AG10803 (cell line): ENCODE measurements at places on chromosomes 2 and 18.

- peak; percentile 77 for DNase-seq
Observed at GRCh38 chr2:119960821-119961220, 52.1 kb upstream of the EPB41L5 start.

- DNase-seq, result no peak
Observed at GRCh38 chr2:46574457-46575355, 95.3 kb downstream of the TMEM247 start.

DNA sequence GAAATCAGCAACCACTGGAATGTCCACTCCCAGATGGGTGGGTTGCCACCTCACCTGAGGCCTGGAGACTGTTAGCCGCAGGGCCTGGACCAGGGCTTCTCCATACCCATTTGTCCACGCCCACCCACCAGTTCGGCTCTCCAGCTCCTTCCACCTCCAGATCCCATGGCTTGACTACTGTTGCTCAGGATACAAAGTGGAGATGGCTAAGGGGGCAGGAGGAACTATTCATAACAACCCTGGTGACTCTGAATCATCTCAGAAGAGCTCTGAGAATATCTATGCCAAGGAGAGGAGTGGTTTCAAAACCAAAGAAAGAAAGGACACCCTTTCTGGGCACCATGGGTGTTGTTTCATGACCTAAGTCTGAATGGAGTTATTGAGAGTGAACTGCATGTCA lies 145.8 kb downstream of the LAMA3 start:
- DNase-seq, result no peak

DNA sequence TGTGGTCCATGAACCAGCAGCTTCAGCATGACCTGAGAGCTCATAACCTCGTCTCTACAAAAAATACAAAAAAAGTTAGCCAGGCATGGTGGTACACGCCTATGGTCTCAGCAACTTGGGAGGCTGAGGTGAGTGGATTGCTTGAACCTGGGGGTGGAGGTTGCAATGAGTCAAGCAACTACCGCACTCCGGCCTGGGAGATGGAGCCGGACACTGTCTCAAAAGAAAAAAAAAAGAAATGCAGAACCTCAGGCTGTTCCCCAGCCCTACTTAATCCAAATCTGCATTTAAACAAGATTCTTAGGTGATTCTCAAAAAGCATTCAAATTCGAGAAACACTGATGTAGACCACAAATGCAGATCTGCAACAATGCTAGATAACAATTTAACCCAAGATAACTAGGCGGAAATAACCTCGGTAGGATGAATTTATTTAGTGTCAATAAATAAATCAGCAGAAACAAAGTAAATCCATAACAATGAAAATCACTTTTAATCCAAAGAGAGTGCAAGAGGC lies 203.5 kb downstream of the SP3 start:
- DNase-seq, result no peak

DNA sequence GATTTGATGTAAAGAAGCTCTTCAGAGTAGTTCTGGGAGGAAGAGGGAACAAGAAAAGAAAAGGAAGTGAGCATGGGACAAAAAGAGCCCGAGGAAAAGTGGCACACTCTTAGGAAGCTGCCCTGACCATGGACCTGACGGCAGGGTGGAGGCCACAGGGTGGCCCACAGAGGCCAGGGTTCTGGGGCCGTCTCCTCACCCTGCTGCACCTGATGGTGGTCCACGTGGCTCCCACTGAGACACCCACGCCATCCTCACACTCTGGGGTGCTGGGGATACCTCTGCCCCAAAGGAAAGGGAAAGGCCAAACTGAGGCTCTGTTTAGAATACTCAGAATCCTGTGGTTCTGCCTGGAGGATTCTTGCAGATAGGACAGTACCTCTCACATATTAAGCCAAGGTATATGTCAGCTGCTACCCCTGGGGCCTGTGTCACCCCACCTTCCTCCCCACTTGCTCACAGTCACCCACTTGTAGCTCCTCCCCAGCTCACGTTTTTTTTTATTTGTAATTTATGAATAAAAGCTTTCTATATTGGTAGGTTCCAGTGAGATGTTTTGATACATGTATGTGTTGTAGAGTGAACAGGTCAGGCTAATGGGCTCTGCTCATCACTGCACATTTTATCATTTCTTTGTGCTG lies 171.1 kb downstream of the LDLRAD4 start:
- no peak for DNase-seq

DNA sequence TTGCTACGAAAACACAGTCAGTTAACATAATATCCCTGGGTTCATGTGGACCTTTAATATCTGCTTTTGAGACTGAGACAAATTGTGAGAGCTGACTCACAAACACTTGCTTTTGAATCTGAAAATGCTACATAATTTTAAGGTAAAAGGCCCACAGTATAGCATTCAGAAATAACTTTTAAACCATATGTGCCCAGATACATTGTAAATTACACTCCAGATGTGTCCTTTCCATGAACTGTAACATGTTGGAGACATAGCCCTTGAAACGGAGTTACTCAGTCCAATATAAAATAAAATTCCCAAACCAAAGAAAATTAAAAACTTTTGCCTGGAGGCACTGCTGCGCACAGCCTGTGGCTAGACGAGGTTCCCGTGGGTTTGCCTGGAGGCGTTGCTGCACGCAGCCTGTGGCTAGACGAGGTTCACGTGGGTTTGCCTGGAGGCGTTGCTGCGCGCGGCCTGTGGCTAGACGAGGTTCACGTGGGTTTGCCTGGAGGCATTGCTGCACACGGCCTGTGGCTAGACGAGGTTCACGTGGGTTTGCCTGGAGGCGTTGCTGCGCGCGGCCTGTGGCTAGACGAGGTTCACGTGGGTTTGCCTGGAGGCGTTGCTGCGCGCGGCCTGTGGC lies 131.9 kb upstream of the ALKAL2 start:
- no peak for DNase-seq

GRCh38 chr18:10892786-10893185 lies 256.6 kb downstream of the PIEZO2 start:
- peak; percentile 11 for DNase-seq

GRCh38 chr2:4937550-4937949 lies 754.6 kb upstream of the SOX11 start:
- DNase-seq, result no peak

GRCh38 chr2:169036736-169037440 lies 5.8 kb upstream of the ABCB11 start:
- no peak for DNase-seq

GRCh38 chr18:10245846-10246175 lies 208.6 kb upstream of the APCDD1 start:
- no peak for DNase-seq

- peak; percentile 49 for DNase-seq
Observed at GRCh38 chr18:22311301-22311700, 106.4 kb downstream of the CTAGE1 start.

DNA sequence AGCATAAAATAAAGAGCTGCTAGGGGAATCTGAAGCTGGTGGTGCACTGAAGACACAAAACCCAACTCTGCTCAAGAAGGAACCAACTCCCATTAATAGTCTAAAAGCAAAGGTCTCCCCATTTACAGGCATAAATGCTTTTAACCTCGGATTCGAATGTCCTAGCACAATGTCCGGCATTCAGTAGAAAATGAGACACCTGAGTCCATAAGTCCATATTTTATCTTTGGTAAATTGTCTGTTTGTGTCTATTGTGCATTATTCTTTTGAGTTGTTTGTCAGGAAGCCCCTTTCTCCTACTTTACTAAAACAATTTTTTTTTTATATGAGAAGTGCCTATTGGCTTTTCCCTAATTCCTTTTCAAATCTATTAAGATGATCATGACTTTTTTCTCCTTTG lies 179.5 kb upstream of the SMAD7 start:
- DNase-seq, result no peak

DNA sequence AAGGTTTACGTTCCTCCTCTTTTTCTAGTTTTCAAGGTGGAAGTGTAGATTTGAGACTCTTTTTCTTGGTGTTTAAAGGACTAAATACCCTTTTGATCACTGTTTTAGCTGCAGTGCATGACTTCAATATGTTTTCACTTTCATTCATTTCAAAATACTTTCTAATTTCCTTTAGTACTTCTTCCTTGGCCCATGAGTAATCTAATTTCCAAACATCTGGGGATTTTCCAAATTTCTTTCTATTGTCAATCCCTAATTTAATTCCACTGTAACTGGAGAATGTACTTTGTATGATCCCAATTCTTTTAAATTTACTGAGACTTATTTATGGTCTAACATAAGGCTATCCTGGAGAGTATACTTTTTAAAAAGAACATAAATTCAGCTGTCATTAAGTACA lies 3.8 kb upstream of the RHBDD1 start:
- peak; percentile 41 for DNase-seq

DNA sequence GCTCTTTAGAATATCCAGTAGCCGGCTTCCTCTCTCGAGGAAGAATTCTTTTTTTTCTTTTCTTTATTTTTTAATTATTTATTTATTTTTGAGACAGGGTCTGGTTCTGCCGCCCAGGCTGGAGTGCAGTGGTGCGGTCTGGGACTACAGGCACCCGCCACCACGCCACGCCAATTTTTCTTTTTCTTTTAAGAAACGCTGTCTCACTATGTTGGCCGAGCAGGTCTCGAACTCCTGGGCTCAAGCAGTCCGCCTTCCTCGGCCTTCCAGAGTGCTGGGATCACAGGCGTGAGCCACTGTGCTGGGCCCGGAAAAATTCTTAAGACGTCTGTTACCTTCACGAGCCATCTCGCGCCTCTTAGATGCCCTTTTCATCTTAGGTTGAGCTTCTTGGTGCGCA lies 931 bp upstream of the TMEM131 start:
- DNase-seq, result no peak

- peak; percentile 42 for DNase-seq
Observed at GRCh38 chr2:110101901-110102803, 13.5 kb downstream of the MALL start.

- DNase-seq, result no peak
Observed at GRCh38 chr18:79402209-79402576, 6.5 kb downstream of the NFATC1 start.

- peak; percentile 82 for DNase-seq
Observed at GRCh38 chr2:174577967-174578589, 19.5 kb downstream of the WIPF1 start.

- DNase-seq, result no peak
Observed at GRCh38 chr2:138390316-138390945, 111.1 kb upstream of the SPOPL start.
